ENCODE measurements at places on chromosomes 7 and 10.
A peak's percentile ranks its signal among the peaks of the same experiment; 100 is the strongest.

- no peak for DNase-seq
Observed at GRCh38 chr7:138358850-138359341, 101.2 kb upstream of the TRIM24 start.

- DNase-seq, result no peak
Observed at GRCh38 chr7:35699796-35700305, 4.9 kb upstream of the HERPUD2 start.

GRCh38 chr7:101691822-101692384, 62.8 kb upstream of the MYL10 start:
- DNase-seq, result no peak

GRCh38 chr10:68792115-68792514, 35.2 kb upstream of the STOX1 start:
- DNase-seq, result no peak

DNA sequence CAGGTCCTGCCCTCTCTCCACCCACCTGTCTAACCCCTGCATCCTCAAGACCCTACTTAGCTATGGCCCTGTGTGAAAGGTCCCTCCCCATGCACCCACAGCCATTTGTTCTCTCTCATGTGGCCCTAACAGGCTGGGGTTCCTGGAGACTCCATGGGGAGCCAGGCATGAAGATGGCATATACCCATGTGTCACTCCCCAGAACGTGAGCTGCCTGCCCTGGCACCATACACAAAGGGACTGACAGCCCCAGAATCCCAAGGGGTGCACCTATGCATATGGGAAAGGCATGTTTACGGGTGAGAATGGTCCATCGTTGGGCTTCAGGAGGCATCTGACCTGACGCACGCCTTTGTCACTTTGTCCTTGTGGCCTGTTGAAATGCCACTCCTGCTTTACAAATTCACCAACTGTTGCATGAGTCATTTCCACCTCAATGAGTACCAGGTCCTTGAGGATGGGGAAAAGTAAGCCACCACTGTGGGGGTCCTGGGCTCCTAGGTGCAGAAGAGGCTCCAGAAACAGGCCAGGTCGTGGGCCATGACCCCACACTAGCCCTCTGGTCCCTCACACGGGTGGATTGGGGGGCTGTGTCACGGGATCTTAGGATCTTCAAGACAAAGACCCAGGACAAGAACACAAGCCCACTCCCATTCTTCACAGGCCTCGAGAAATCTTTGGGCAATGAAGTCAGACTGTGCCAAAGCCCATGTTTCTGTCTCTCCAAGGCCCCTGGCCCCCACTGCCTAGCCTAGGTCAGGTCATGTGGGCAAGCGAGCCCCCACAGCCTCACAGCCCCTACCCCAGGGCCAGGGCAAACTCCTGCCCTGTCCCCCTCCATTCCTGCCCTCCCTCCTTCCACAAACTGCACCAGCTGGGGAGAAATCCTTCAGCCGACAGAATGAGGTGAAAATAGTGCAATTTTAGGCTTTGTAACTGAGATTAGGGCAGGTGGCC, 8.6 kb downstream of the GPRIN2 start:
- DNase-seq, result no peak

- DNase-seq, result peak; percentile 49
Observed at GRCh38 chr10:69124563-69125268, 738 bp downstream of the VPS26A start.

- no peak for DNase-seq
Observed at GRCh38 chr7:150731916-150732315, 5.3 kb upstream of the GIMAP5 start.

DNA sequence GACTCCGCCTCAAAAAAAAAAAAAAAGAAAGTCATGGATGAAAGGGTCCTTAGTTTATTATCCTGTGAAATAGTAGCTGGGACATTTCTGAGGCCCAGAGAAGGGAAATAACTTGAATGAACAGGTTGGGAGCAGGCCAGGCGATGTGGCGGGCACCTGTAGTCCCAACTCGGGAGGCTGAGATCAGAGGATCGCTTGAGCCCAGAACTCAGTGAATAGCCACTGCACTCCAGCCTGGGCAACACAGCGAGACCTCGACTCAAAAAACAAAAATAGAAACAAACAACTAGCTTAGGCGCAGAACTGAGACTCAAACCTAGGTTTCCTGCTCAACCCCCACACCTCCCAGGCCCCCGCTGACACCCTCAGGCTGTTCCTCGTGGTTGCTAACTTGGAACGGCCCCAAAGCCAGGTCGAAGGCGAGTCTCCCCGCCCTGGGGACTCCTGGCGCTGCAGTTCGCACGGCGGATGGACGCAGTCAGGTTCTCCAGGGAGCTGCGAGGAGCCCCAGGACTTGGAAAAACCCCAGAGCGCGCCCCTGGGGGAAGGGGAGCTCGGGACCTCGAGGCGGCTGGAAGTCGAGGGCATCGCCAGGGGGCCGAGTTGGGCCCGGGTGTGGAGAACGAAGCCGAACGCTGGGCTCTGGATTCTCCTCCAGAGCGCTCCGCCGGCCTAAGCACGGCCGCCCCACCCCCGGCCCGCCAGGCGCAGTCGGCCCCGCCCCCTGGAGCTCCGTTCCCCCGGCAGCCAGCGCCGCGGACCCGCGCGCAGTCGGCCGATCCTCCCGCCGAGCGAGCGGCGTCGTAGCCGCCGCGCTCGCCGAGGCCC, at the start of gene STOX1:
STOX1 (plus strand) TSS at position 768 of the 828 bp plus-strand sequence. CDS start 93 bp downstream, outside the sequence.
- DNase-seq, result peak; percentile 58

DNA sequence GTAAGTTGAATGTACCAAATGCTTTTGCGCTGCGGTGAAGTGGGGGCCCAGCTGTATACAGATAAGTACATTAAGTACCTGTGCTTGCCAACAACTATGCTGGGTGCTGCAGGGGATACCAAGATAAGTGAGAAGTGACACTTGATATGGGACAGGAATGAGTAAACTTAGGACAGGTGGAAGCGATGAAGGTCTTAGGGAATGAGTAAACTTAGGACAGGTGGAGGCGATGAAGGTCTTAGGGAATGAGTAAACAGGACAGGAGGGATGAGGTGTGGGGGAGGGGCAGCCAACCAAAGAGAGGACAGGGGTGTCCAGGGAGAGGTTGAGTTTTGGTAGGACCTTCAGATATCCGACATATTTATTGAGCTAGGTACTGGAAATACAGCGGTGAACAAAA, 1.4 kb downstream of the MDH2 start:
- DNase-seq, result no peak

DNA sequence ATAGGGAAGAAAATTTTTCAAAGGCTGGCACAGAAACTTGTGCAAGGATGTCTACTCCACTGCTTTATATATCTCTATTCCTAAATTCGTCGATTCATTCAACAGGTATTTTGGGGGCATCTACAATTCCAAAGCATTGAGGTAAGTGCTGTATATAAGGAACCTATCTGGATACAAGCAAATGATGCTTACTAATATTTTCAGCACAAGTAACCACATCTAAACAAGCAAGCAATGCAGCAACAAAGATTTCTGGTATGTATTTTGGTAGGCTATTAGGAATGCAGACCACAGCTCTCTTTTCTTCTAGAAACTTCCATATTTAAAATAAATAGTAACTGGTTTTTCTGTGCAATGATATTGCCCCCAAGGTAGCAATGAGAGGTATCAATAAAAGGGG, 183.9 kb downstream of the SGMS1 start:
- no peak for DNase-seq

DNA sequence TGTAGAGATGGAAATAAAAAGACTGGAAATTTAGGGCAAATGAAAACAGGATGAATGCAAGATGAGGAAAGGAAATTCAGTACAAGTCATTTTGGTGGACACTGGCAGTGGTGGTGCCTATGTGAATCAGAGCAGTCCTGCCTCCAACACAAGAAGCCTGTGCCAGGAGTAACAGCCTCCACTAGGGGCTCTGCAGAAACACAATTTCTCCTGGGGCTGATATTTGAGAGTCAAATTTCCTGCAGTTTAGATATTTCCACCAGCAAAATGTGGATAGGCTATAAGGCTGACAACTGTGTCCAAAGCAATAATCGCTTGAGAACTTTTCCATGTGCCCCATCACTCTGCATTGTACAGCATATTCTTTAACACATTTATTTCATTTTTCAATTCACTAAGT, 4.7 kb upstream of the PLXDC2 start:
- no peak for DNase-seq

- no peak for DNase-seq
Observed at GRCh38 chr7:124076841-124077240, 44.0 kb upstream of the TMEM229A start.

DNA sequence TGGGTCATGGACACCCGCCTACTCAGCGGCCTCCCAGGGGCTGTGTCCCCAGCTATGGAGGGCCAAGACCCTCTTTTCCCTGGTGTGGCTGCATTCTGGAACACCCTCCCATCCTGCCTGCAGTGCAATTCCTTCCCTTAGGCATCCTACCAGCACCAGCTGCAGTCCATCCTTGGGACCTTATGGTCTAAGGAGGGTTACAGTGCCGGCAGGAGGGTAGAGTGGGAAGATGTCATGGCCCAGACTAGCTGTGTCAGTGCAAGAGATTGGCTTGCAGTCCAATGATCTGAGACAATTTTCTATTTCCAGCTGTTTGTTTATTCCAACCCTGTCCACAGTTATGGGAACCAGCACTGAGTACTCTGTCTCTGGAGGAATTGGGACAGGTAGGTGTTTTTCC, 92.4 kb downstream of the WDFY4 start:
- no peak for DNase-seq

- DNase-seq, result no peak
Observed at GRCh38 chr7:80131675-80132435, 2.8 kb upstream of the GNAI1 start.

DNA sequence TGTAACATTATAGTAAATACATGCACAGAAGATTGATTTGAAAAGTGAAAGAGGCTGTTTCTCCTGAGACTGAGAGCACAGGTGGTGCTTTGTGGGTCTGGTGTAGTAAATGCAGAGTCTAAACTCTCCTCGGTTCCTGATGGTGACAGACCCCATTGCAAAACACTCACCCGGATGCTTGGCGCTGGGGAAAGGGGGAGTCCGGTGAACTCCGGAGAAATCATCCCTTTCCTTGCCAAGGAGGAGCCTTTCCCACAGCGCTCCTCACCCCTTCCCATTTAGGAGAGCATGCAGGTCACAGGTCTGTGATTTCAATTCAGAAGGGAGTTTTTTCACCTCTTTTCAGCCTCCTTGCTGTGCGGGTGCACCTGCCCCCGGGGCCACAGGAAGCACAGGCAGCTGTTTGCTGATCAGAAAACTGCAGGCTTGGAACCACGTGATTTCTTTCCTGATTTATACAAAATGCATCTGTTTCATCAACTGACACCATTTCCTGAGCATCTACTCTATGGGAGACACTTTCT, 75.6 kb upstream of the LYZL2 start:
- DNase-seq, result no peak

GRCh38 chr7:13257661-13258060, 570.2 kb downstream of the ARL4A start:
- DNase-seq, result no peak

GRCh38 chr10:120423431-120424197, 33.4 kb upstream of the PLPP4 start:
- DNase-seq, result no peak

DNA sequence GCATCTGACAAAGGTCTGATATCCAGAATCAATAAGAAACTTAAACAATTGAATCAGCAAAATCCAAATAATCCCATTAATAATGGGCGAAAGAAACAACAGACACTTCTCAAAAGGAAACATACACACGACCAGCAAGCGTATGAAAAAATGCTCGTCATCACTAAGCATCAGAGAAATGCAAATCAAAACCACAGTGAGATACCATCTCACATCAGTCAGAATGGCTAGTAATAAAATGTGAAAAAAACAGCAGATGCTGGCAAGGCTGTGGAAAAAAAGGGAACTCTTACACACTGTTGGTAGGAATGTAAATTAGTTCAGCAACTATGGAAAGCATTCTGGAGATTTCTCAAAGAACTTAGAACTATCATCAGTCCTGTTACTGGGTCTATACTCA, 496.7 kb downstream of the SH2D4B start:
- no peak for DNase-seq

- DNase-seq, result no peak
Observed at GRCh38 chr10:58704671-58705141, 192.0 kb downstream of the BICC1 start.

DNA sequence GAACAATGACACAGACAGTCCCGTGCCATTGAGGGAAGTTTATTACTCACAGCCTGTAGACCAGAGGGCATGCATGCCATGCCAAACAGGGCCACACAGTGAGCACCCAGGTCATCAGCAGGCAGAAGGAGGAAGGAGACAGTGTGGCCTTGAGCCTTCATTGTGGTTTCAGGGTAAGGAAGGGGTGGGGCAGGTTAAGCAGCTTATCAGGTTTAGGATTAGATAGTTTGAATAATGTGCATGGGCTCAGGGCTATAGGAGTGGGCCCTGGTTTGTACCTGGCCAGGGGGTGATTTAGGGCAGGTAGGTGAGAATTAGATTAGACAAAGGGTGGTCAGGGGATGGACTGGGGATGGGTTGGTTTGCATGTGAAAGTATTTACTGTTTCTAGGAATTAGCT, 67.9 kb downstream of the ADCY1 start:
- no peak for DNase-seq

GRCh38 chr10:78963074-78964034, 105.4 kb upstream of the ZMIZ1 start:
- DNase-seq, result no peak

GRCh38 chr10:37476285-37476684, 350.9 kb downstream of the ANKRD30A start:
- no peak for DNase-seq

DNA sequence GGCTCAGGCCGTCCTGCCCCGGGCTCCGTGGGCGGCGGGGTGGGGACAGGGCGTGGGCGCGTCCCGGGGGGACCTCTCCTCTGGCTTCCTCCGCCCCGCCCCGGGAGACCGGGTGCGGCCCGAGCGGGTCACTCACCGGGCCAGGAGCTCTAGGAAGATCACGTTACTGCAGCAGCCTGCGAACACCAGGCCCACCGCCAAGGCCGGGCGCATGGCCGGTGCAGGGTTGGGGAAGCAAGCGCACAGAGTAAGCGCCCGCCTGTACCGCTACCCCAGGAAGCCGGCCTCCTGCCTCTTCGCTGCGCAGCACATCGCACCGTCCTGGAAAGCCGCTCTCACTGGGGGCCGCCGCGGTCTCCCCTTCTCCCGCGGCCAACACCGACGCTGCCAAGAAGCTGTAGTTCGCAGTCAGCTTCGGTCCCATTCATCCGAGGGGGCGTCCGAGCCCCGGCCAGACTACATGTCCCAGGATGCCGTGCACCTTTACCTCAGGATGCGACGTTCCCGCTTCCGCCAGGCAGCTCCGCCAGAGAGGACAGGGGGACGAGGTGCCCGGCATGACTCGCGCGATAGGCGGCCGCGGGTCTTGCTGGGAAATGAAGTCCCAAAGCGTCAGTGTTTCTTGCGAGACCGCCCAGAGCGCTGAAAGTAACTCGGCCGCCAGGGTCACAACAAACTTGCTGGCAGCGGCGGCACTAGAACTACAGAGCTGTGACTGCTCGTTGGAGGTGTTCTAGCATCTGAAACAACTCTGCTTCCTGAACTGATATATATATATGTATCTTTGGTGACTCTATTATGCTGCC, at the start of gene SLC35B4:
SLC35B4 (minus strand) TSS at position 392 of the 806 bp plus-strand sequence; CDS start at position 213, 179 bp downstream.
- DNase-seq, result peak; percentile 91

GRCh38 chr7:97039374-97040065, 14.9 kb upstream of the DLX5 start:
- no peak for DNase-seq

GRCh38 chr7:98935811-98936210, 57.5 kb downstream of the TRRAP start:
- no peak for DNase-seq

GRCh38 chr10:60426425-60426824, 36.8 kb upstream of the ANK3 start:
- DNase-seq, result no peak

- DNase-seq, result no peak
Observed at GRCh38 chr7:123569352-123570010, 11.9 kb upstream of the NDUFA5 start.

GRCh38 chr10:62842983-62843382, 26.8 kb upstream of the EGR2 start:
- no peak for DNase-seq

Data from stimulated activated CD8-positive, alpha-beta memory T cell treated with anti-CD3 and anti-CD28 coated beads, Interleukin-7, amount 100 ng/mL, for 4 hours (primary cell).